Activated CD4-positive, alpha-beta T cell treated with anti-CD3 and anti-CD28 coated beads, Interleukin-2, amount 50 U/mL, for 48 hours (primary cell): ENCODE measurements at places on chromosomes 2 and 18.

GRCh38 chr18:2513616-2514015 lies 57.7 kb downstream of the METTL4 start:
- DNase-seq, result no peak

GRCh38 chr18:61732854-61733253 lies 160.0 kb downstream of the RNF152 start:
- DNase-seq, result no peak

DNA sequence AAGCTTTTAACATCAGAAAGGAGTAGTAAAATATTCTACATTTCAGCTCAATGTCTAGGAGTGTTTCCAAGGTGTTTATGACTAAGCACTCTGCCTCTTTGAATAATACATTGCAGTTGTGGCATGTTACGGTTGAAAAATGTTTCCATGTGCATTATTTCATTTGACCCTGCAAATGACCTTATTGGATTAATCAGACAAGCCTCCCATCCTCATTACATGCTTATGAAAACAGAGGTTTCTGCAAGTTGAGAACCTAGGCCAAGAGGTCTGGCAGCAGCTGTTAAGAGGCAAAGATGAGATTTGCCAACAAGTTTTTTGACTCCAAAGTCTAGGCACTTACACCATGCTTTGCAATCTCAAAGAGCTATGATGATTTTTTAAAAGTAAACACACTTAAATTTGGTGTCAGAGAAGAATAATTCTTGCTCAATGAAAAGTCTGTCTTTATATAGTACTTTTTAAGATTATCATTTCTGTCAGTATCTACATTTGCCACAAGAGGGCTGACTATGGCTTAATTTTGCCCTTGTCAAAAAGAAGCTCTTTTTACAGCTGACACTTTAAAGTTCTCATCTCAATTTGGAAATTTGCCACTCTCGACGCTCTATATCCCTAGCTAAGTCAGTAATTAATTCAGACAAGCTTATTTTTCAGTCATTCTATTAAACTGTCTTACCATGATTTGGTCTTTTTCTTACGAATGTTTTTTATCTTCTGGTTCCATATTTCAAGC lies 260.6 kb downstream of the PAX3 start:
- no peak for DNase-seq

DNA sequence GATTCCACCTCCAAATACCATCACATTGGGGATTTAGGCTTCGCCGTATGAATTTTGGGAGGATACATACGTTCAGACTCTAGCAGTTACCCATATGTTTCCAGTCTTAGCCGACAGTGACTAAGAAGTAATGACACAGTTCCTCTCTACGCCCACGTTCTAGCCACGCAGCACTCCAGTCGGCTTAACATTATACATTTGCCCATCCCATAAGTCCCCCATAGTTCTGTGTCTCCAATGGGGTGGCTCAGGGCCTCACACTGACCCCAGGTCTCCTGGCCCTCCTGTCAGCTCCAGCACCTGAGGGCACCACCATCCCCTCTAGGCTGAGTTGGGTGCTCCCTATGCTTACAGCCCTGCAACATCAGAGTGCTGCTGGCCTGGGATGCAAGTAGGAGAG lies 18.4 kb upstream of the CNDP2 start:
- no peak for DNase-seq

DNA sequence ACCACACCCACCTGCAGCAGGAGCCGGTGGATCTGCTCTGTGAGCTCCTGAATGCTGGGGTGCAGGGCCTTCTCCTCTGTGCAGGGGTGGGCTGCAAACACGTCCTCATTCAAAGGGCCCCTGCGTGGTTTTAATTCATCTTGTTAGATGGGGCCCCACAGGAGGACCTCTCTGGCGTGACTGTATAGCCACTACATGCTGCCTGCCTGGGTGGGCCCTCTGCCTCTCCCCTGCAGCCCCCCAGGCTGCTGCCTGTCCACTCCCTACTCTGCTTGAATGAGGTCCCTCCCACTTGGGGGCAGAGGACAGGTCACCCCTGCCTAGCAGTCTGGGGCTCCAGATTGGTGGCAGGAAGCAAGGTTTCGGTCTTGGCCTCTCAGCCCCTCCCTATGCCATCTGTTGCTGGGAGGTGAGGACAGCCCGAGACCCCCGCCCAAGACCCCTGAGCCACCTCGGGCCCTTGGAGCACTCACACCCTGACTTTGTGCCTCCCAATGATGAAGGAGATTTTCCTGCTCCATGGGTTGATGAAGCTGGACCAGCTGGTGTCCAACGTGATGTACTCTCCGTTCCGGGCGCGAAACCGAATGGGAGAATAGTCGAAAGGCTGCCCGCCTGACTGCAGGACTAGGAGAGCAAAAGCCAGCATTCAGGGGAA lies 22.0 kb upstream of the HES6 start:
- no peak for DNase-seq

GRCh38 chr2:227406177-227407031 lies 18.7 kb upstream of the SCYGR1 start:
- no peak for DNase-seq
